AG04450 (cell line): ENCODE measurements at places on chromosomes 12 and 14.

GRCh38 chr12:12896260-12896659, 4.9 kb downstream of the GPRC5A start:
- no peak for DNase-seq

GRCh38 chr14:92677087-92677668, 71.2 kb downstream of the LGMN start:
- DNase-seq = no peak

GRCh38 chr14:101475456-101476257, 85.6 kb upstream of the DIO3 start:
- peak; percentile 15 for DNase-seq

- DNase-seq = no peak
Measured at GRCh38 chr12:58433959-58434358, 486.3 kb downstream of the LRIG3 start.

DNA sequence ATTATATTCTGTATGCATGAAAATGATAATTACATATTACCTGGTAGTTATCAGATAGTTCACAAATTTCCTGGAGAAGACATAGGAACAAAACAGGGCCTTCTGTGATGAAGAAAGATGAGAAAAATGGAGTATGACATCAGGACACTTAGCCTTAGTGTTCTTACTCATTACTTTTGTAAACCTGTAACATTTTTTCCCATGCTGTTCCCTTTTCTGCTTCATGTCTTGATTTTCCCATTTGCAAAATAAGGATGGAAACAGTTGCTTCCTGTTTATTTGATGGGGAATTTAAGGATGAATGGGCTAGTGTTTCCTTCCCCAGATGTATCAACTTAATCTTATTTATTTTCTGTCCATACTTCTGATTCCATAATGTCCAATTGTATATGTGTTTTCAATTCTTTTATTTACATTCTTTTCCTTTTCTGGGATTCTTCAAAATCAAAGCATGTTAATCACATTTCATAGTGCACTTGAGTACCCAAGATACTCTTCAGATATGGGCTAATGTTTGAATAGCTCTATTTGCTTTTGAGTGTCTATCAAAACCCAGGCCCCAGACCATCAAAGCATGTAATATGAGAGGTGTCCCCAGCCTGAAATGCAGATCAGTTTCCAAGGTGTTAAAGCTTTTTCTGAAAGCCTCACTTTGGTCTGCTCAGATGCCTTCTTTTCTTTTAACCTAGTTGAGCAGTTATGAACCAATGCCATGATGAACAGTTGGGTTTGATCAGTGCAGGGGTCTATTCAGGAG, 260.5 kb downstream of the RAD51B start:
- no peak for DNase-seq

- DNase-seq = no peak
Measured at GRCh38 chr12:5927732-5928516, 17.1 kb downstream of the ANO2 start.

DNA sequence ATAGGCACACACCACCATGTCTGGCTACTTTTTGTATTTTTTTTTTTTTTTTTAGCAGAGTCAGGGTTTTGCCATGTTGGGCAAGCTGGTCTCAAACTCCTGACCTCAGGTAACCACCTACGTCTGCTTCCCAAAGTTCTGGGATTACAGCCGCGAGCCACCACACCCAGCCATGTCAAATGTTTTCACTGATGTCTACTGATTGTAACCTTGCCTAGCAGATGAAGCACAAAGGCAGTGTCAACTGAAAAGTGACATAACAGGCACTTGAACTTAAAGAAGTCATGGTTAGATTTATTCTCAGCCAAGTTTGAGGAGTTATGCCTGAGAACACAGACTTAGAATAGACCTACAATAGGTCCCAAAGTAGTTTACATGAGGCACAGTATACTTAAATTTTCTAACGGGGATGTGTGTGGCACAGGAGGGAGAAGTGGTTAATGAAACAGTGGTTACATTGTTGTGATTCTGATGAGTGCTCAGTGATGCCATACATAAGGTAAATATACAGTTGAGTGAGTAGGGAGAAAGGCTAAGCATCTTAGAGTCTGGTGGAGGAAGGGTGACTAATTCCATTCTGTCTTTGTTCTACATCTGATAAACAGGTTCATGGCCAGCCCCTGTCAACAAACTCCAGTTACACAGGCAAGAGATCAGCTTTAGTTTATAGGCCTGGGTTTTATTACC, 12.6 kb upstream of the RNASE4 start:
- no peak for DNase-seq

DNA sequence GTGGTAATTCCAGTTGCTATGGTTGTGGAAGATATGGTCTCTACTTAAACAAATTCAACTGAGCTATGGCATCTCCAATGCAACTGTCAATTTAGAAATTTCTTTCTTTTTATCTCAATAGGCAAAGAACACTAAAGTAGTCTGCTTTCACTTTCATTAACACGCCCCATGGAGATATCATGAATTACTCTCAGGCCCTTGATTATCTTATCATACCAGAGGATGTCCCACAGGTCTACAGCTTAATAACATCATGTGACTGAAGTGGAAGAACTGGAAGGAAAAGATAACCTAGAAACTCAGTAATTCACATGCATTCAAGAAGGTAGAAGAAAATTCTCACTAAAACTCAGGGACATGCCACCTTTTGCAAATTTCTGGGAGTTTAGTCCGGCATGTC, 114.3 kb downstream of the FLRT2 start:
- DNase-seq = no peak

- no peak for DNase-seq
Measured at GRCh38 chr12:22529281-22530060, 14.9 kb downstream of the C2CD5 start.

DNA sequence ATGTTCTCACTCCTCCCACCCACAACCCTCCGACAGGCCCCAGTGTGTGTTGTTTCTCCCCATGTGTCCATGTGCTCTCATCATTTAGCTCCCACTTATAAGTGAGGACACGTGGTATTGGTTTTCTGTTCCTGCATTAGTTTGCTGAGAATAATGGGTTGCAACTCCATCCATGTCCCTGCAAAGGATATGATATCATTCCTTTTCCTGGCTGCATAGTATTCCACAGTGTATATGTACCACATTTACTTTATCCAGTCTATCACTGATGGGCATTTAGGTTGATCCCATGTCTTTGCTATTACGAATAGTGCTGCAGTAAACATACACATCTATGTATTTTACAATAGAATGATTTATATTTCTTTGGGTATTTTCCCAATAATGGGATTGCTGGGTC, 77.5 kb downstream of the SLCO1A2 start:
- DNase-seq = no peak

DNA sequence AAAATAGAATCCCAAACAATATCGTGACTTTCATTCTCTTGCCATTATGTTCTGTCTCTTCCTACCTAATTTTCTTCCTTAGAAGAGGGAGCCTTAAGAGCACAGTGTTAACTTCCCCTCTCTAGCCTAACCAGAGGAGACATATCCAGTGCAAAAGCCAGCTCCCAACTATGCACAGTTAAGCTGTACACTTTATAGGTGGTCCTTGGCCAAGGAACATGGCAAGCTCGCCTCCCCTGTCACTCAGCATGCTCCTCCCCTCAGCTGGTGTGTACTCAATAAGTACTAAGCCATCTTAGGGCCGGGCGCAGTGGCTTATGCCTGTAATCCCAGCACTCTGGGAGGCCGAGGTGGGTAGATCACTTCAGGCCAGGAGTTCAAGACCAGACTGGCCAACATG, 255.1 kb upstream of the TMPO start:
- no peak for DNase-seq

DNA sequence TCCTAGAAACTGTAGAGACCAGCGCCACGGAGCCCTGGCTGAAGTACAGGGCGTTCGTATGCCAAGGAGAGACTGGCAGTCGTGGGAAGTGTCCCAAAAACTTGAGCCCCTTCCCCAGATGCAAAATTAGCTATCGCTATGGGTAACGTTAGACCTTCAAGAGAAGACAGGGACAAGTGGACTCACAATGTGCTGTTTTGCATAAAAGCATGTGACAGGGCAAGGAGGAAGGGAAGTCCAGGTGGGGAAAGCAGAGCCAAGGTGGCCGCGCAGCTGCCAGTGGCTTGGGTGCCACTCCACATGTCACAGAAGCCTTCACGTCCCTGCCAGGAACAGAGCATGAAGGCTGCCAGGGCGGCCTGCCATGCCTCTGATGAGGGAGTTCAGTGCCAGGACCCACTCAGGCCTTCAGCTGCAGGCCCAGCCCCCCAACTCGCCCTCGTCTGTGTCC, 61.2 kb upstream of the DYNC1H1 start:
- DNase-seq = no peak

GRCh38 chr14:64388533-64389285, 556 bp downstream of the MTHFD1 start:
- no peak for DNase-seq

DNA sequence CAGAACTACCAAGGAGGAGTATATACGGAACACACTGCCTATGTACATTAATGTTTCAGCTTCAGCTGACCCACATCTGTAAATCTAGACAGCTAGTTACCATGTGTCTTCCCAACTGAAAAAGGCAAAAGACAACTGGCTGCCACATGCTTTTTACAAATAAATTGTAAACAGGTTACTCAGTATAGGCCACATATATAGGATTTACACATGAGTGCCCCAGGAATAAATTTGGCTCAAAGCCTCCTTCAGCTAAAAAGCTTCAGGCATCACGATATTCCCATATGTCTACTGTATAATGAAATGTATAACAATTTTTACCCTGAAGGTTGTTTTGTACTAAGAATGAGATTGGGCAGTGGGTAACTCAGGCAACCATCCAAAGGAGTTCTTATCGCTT, 175.9 kb upstream of the BMP4 start:
- no peak for DNase-seq

- DNase-seq = no peak
Measured at GRCh38 chr12:47990351-47991105, 13.7 kb downstream of the COL2A1 start.

DNA sequence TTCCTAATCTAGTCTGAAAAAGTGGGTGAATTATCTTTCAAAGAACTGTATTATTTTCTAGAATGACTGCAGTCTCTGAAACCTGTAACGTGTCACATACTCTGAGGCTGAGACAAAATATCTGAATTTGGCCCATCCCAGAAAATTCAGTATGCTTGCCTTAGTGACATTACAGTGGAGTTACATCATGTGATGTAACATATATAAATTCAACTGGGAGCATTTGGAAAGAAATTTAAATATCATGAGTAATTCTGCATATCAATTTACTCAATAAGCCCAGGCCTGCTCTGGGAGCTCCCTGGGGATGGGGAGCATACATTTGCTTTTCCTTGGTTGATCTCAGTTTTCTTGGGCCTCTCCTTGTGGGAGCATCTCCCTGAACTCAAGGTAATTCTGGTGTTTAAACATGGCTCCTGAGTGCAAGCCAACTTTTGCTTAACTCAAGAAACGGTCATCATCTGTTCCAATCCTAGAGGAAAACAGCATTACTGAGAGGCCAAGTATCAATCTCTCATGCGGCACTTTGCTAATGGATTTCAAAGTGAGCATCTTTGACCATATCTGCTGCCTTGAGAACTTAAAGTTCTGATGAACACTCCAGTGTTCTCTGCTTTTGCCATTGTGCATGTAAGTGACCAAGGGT, 54.4 kb downstream of the AKAP6 start:
- DNase-seq = no peak

DNA sequence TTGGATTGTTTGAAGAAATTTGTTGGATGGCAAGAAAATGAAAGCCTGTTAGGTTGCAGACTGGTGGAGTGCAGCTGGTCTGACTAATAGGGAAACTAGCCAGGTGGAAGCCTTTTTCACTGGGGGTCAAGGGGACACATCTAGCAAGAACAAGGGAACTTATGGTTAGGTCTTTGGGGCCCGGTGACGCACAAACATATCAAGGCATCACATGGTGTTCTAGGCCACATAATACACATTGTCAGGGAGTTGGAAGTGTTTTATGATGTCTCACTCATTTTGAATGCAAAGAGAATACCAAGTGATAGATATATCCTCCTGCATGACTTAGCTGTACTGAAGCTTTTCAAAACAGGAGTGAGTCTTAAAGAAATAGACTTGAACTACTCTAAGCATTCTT, 351.2 kb downstream of the KCNH5 start:
- peak; percentile 97 for DNase-seq

- DNase-seq = no peak
Measured at GRCh38 chr14:74437496-74438053, 11.6 kb upstream of the SYNDIG1L start.

GRCh38 chr14:106287506-106287905, 761.1 kb downstream of the TMEM121 start:
- DNase-seq = no peak

GRCh38 chr12:94587266-94588241, 62.8 kb downstream of the TMCC3 start:
- no peak for DNase-seq

DNA sequence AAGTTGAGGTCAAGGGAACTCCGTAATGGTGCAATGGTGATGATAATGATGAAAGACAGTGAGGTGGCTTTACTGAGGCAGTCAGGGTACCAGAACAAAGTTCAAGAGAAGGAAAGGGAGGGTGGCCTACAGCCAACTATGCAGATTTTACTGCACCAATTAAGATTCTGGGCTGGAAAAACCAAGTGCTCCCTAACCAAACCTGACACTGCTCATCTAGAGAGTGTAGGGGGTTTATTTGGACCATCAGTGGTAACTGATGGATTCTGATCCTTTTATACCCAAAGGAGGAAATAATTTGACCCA, 387 bp downstream of the LRRC9 start:
- DNase-seq = no peak

DNA sequence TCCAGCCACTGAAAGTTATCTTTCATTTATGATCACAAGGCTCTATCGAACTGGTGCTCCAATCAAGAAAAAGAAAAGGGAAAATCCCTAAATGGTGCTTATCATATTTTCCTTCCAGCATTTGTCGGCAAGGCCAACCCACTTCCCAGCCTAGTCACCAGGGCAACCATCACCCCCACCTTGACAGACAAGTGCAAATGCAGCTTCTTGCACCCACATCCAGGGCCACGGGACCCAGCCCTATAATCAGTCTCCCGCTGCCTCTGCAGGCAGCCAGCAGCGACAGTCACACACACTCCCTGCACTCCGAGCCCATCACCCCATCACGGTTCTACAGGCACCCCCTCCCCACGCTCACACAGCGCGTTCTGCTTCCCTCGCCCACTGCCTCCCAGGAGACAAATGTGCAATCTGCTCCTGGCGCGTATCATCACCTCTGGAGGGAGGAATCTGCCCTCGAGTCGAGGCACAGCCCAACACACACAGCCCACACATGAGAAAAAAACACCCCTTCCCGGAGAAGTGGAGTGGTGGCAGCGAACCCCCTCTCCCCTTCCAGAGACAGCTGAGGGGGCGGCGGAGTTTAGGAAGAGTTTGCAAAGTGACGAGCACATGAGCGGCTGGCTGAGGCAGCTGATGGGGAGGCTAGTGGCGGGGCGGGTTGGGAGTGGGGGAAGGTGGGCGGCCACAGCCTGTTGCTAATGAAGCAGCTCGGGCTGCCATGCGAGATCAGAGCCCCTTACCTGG, 9.3 kb upstream of the PPP4R4 start:
- DNase-seq = no peak

- no peak for DNase-seq
Measured at GRCh38 chr12:113720629-113721028, 245.5 kb downstream of the RBM19 start.
